Umbilical cord (tissue), 2 donors: ENCODE measurements at places on chromosomes 2 and 18. TPM values are rescaled to one million over a fixed set of nuclear protein-coding genes. Genes with fewer than 3 reads are reported as not detected.
A peak's percentile ranks its signal among the peaks of the same experiment; 100 is the strongest.

The CFC1 gene
- total RNA-seq, result not detected

GRCh38 chr2:23544589-23545295 lies 159.8 kb downstream of the KLHL29 start:
- peak; percentile 20 for DNase-seq

The TRIB2 gene
- 18.1 TPM for total RNA-seq

GRCh38 chr2:23077596-23077995 lies 307.4 kb upstream of the KLHL29 start:
- DNase-seq, result no peak

The KIF1A gene
- total RNA-seq, result 2.2 TPM

The LYPD6B gene
- 4.3 TPM for total RNA-seq

- peak; percentile 34 for DNase-seq
Observed at GRCh38 chr2:151775057-151775740, 40.9 kb upstream of the NEB start.

GRCh38 chr2:2744958-2745715 lies 414.1 kb upstream of the MYT1L start:
- DNase-seq, result no peak

- DNase-seq, result no peak
Observed at GRCh38 chr2:2919026-2919425, 458.6 kb downstream of the EIPR1 start.

The LIMS3 gene
- total RNA-seq, result not detected

The SLC8A1 gene
- 431 TPM for total RNA-seq
